Psoas muscle (tissue), 8 donors: ENCODE measurements at places on chromosomes 7 and 10. TPM values are rescaled to one million over a fixed set of nuclear protein-coding genes. Genes with fewer than 3 reads are reported as not detected.

DNA sequence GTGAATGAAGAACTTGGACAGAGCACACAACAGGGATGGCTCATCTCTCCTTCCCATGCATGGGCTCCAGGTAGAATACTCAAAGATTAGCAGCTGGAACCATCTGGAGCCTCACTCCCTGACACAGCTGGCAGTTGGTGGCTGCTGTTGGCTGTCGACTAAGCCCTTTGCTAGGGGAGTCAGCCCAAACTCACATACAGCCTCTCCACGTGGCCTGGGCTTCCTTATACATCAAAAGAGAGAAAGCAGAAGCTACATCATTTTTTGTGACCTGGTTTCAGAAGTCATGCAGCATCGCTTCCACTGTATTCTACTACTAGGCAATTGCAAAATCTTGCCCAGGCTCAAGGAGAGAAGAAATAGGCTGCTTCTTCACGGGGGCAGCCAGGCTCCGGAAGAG lies 24.4 kb downstream of the ASNS start:
- H3K36me3 ChIP-seq: peaks cover 3% of the 10 kb centered on the region
- H3K27me3 ChIP-seq: no peaks in the 10 kb centered on the region
- H3K4me3 ChIP-seq: no peak overlapping the region
- DNase-seq: no peak

DNA sequence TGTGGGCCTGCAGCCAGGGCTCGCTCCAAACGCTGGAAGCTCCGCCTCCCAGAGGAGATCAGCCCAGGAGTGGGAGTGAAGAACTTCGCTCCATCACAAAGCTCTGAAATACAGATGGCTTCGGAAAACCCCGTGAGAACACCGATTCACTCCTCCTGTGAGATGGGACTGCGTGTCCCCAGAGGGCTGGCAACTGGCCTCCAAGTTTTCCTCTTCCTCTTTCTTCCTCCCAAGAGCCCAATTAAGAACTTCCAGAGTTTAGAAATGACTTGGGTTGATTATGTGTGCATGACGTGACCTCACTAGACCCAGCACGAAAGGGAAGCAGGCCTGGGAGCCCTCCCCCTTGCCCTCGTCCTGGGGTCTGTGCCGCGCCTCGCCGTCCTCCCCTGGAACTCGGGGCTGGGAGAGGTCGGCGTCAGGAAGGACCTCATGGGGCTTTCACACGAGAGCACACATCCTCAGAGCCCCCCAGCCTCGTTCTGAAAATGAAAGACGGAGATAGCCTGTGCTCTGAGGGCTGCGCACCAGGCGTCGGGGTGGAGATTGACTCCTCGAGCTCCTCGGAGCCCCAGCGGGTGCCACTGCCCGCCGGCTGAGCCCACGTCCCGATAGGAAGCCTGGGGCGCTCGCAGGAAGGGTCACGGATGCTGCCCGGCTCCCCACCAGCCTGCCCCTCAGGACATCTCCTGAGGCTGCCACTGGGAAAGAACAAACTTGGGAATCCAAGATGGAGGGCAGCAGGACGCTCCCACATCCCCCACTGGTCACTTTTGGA lies 37.8 kb downstream of the PTPRN2 start:
- peaks cover 5% of the 10 kb centered on the region for H3K27me3 ChIP-seq
- H3K36me3 ChIP-seq: no peaks in the 10 kb centered on the region
- H3K4me1 ChIP-seq: no peaks in the 10 kb centered on the region
- DNase-seq: no peak
- H3K27ac ChIP-seq: no peak overlapping the region
- peak overlapping the region; percentile 32 for H3K4me3 ChIP-seq

ENTPD1 gene
- total RNA-seq: 3.5 TPM

GRCh38 chr10:73262105-73262730 lies 9.8 kb upstream of the MRPS16 start:
- H3K27me3 ChIP-seq: no peaks in the 10 kb centered on the region
- H3K36me3 ChIP-seq: no peaks in the 10 kb centered on the region
- no peak overlapping the region for H3K27ac ChIP-seq
- H3K4me3 ChIP-seq: no peak overlapping the region
- H3K4me1 ChIP-seq: no peaks in the 10 kb centered on the region

DNA sequence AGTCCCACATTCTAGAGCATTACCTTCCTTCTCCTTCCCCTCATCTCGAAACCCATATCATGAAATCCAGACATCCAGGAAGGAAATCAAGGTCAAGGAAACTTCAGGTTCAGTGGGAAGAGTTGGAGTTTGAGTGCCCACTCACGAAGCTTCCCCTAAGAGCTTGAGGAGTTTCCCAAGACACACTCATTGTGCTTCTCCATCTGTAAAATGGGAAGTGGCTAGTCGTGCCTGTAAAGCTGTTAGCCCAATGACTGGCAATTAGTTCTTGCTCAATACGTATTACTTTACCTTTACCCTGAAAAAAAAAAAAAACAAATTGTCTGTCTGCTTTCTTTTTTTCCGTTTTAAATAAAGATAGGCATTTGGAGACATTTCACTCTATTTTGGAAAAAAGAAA lies 42.3 kb downstream of the GPAM start:
- H3K27me3 ChIP-seq: no peaks in the 10 kb centered on the region
- H3K27ac ChIP-seq: no peak overlapping the region
- H3K4me1 ChIP-seq: no peaks in the 10 kb centered on the region
- H3K4me3 ChIP-seq: no peak overlapping the region

GRCh38 chr7:8442814-8443304 lies 9.4 kb downstream of the NXPH1 start:
- H3K27me3 ChIP-seq: peaks cover 2% of the 10 kb centered on the region
- peak; percentile 56 for DNase-seq
- H3K4me1 ChIP-seq: no peaks in the 10 kb centered on the region
- no peak overlapping the region for H3K4me3 ChIP-seq
